Right renal pelvis (tissue), 4 donors: ENCODE measurements at places on chromosomes 3 and 15. TPM values are rescaled to one million over a fixed set of nuclear protein-coding genes. Genes with fewer than 3 reads are reported as not detected.

DNA sequence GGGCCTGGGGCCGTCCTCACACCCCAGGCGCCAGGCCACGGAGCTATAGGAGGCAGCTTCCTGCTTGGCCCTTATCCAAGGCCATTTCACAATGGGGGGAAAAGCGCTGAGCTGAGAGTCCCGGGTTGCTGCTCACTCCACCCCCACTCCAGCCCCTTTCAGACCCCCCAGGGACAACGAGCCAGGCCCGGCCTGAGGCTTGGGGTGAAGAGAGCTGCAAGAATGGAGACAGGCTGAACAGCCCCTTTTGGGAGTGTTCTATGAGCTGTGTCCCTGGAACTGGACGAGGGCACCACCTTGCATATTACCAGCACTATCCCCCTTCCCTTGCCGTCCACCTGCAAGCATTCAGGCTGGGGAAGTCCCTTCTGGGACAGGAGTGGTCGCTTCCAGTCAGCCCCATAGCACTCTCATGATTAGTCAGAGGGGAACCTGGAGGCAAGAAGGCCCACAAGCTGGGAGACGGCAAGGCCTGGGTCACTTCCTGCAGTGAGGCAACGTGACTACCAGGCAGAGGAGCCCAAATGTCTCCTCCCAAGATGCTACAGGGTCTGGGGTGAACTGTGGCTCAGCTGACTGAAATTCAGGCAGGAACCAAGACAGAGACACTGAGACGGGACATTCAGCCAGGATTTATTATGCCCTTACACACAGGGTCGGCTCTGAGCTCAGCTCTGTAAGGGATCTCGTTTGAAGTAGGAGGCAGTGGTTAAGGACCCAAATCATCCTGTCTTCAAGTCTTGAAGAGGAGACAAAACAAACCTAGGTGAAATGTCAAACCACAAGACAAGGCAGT is 8.6 kb upstream of the SRP14 start:
- DNase-seq, result no peak

SH3GL3 gene
- polyA plus RNA-seq, result 13.2 TPM

DNA sequence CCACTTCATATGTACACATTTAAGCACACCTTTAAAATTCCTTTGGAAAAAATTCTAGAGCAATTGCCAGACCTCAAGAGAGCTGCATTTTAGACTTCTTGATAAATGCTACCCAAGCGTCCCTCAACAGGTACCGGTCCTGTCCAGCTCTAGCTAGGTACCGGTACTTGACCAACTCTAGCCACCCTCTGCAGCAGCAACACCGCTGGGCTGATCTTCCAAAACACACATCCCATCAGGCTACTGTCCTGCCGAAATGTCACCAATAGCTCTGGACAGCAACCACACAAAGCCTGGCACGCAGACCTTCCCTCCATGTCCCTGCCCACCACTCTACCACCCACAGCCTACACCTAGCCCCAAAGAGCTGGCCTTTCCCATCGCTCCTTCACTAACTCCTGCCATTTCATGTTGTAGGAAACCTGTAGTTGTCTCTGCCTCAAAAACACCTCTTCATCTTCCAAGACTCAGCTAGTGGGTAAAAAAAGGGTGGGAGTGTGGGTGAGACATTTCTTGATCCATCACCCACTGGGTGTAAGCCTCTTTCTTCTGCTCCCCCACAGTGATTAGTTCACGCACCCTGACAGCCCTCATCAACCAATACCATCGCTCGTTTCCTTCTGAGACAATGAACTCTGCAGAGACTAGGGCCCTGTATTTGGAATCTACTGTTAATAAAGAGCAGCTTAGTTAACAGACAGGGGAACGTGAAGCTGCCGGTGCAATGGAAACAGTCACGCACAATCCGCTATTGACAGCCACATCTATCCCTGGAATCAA is 6.8 kb downstream of the CHSY1 start:
- DNase-seq, result no peak

- no peak for DNase-seq
These were observed 20.0 kb downstream of the BOC start for GRCh38 chr3:113231391-113231790.

- no peak for DNase-seq
These were observed 45.6 kb upstream of the LDHAL6B start for GRCh38 chr15:59160880-59161593.

NPAP1 gene
- 0.40 TPM for polyA plus RNA-seq
